ENCODE measurements at places on chromosomes 4 and X.
A peak's percentile ranks its signal among the peaks of the same experiment; 100 is the strongest.

- no peak for DNase-seq
These were observed 82.0 kb upstream of the FREM3 start for GRCh38 chr4:143782521-143782920.

- peak; percentile 34 for DNase-seq
These were observed 45.8 kb upstream of the CLCN4 start for GRCh38 chrX:10110984-10111363.

DNA sequence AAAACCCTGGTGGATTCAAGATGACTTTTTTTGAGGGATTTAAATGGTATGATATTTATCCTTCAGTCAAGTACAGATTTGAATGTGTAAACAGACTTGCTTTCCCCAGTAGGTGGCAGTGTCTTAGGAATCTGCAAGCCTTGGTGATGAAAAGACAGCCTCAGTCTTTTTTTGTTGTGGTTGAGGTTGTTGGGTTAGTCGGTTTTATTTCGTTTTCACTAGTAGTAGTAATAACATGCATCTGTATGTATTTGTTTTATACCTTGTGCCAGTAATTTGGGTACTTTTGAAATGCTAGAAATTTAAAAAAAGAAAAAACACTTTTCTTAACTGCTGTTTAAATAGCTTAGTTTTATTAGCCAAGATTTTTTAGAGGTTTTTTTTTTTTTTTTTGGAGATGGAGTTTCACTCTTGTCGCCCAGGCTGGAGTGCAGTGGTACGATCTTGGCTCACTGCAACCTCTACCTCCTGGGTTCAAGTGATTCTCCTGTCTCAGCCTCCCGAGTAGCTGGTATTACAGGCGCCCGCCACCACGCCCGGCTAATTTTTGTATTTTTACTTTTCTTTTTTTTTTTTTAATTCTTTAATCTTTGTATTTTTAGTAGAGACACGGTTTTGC lies 39.2 kb downstream of the COPS4 start:
- DNase-seq: peak; percentile 34

- no peak for DNase-seq
These were observed 554 bp downstream of the DCTD start for GRCh38 chr4:182916483-182917181.

DNA sequence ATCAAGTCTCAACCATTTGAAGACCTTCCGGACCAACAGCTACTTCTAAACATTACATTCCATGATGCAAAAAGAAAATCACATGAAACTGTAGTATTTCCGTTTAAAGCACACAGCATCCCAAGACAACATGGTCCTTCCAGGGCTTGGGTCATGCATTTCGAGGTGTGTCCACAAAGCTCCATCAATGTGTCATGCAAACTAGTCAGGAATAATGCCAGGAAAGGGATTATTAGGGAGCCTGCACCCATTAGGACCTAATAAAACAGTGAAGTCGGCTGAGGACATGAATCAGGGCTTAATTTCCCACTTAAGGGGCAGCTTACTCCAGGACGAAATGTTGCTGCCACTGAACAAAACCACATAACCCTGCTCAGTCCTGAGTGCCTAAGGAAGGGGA lies 177.9 kb downstream of the TSPAN5 start:
- no peak for DNase-seq

DNA sequence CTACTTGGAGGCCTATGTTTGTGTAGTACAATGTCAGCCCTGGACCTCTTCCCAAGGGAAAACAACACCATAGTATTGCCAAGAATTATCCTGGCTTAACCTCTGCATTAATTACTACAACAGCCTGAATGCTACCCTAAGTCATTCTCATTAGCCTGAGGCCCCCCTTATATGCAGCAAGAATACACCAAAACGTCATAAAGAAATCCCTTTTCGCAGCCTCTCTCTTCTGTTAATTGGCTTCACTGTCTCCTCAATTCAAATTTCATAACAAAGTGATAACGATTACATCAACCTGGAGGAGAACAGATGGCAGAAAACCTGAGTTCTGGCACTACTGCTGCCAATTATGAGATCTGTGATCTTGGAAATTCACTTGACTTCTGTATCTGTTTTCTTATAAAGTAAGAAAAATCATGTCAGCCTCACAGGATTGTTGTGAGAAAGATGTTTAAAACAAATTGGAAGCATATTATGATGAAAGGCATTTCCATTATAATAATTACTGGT lies 1663.1 kb downstream of the STIM2 start:
- no peak for DNase-seq

- no peak for DNase-seq
These were observed 15.3 kb downstream of the PARM1 start for GRCh38 chr4:74948236-74948635.

DNA sequence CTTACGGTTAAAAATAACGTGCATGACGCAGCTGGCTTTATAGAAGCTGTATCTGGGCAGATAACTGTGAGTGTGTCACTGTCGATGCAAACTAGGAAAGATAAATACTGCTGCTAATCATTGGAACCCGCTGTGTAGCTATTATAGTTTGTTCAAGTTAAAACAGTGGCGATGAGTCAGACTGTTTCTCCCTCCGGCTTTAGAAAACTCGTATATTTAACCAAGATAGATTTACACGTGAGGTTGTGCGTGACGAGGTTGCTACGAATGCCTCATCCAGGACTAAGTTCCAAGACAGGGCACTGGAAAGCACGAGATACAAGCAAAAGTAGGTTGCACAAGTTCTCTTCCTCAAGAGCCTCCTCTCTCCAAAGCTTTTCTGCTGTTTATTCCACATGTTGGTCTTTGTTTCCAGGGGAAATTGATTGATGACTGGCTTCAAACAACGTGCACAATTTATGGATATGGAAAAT lies 270.7 kb downstream of the FBXW7 start:
- no peak for DNase-seq

GRCh38 chr4:18513861-18514260 lies 492.3 kb upstream of the LCORL start:
- no peak for DNase-seq

- DNase-seq: no peak
These were observed 257.6 kb upstream of the CXXC4 start for GRCh38 chr4:104752337-104752736.

DNA sequence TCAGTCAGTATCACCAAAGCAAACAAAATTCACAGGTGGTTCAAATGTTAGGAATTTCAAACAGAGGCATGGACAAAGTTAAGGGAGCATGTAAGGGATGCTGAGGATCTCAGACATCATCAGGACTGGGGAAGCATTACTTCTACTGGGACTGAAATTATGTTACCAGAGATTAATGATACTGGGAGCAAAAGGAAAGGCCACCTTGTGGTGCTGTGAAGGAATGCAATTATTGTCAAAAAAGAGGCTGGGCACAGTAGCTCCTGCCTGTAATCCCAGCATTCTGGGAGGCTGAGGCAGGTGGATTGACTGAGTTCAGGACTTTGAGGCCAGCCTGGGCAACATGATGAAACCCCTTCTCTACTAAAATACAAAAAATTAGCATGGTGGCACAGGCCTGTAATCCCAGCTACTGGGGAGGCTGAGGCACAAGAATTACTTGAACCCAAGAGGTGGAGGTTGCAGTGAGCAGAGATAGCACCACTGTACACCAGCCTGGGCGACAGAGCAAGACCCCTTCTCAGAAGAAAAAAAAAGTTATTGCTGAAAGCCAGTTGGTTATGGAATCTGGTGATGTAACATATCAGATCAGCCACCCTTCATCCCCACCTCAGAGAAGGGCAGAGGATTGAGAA lies 954.3 kb downstream of the PCDH7 start:
- no peak for DNase-seq

DNA sequence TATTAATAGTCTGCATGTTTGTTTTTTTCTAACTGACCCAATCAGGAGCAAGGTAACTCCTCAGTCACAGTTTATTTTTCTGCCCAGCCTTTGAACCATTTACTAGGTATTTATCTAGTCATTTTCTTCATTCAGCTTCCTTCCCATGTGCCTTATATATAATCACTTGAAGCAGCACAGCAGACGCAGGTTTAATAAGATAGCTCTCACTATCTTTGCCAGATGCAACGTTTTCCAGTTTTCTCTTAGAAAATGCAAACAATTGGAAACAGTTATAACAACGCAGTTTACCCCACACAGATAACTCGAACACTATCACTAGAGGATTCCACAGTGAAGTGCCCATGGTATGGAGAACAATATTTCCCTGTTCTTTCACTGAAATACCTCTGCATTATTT lies 56.4 kb upstream of the NFKB1 start:
- no peak for DNase-seq

- no peak for DNase-seq
These were observed 164.3 kb upstream of the PABPC4L start for GRCh38 chr4:134365852-134366251.

GRCh38 chr4:8092282-8092681 lies 66.3 kb downstream of the ABLIM2 start:
- DNase-seq: no peak

DNA sequence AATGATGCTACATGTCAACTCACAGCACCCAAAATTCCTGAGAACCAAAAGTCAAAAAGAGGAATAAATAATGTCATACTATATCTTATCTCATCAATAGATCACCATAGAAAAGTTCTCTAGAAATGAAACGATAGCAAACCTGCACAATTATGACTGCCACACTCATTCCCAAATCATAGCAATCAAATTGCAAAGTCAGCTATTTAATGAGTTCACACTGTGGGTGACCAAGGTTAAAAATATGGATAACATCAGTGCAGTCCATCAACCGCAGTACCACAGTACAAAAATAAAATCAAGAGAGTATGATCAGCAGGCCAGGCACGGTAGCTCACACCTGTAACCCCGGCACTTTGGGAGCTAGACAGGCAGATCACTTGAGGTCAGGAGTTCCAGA lies 62.3 kb downstream of the ATRX start:
- no peak for DNase-seq

DNA sequence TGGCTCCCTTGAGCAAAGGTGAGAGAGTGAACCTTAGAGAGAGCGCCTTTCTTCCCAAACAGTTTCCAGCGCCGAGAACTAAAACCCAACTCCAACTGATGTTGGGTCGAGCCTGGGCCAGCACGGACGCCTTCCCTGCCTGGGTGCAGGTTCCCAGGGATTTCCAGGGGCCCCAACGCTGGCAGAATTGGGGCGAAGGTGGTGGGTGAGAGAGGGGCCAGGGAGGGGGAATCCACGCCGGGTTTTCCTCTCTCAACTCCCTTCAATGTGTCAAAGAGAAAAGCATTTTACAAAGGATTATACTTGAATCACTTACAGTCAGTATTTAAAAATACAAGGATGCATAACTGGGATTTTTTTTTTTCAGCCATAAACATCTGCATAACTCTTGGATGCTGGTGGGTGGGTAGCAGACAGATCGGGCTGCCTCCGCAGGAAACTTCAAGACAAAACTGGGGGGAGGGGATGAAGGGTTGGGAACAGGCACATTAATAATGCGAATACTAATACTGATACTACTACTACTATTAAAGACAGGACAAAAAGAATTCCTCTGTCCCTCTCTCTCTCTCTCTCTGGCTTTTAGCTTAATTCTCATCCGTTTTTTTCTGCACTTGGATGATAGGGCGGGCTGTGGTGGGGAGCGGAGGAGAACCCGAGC lies 1.3 kb upstream of the ARX start:
- DNase-seq: no peak

DNA sequence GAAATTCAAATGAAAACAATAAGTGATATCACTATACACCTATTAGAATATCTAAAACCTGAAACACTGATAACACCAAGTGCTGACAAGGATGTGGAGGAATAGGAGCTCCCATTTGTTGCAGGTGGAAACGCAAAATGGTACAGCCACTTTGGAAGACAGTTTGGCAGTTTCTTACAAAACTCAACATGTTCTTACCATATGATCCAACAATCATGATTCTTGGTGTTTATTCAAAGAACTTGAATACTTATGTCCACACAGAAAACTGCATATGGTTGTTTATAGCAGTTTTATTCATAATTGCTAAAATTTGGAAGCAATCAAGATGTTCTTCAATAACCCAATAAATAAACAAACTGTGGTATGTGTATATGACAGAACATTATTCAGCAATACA lies 107.9 kb downstream of the FHDC1 start:
- no peak for DNase-seq

GRCh38 chrX:152658302-152658701 lies 20.6 kb downstream of the GABRQ start:
- DNase-seq: no peak

DNA sequence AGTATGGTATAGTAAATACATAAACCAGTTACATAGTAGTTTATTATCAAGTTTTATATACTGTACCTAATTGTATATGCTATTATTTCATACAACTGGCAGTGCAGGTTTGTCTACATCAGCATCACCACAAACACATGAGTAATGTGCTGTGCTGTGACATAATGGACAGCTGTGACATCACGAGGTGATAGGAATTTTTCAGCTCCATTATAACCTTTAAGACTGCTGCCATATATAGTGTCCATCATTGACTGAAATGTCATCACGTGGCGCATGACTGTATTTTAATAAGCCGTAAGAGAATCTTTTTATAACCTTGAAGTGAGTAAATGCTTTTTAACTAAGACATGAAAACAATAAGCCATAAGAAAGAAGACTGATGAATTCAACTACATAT lies 44.8 kb upstream of the ANK2 start:
- no peak for DNase-seq

- DNase-seq: no peak
These were observed 190.6 kb downstream of the LDB2 start for GRCh38 chr4:16707874-16708273.

DNA sequence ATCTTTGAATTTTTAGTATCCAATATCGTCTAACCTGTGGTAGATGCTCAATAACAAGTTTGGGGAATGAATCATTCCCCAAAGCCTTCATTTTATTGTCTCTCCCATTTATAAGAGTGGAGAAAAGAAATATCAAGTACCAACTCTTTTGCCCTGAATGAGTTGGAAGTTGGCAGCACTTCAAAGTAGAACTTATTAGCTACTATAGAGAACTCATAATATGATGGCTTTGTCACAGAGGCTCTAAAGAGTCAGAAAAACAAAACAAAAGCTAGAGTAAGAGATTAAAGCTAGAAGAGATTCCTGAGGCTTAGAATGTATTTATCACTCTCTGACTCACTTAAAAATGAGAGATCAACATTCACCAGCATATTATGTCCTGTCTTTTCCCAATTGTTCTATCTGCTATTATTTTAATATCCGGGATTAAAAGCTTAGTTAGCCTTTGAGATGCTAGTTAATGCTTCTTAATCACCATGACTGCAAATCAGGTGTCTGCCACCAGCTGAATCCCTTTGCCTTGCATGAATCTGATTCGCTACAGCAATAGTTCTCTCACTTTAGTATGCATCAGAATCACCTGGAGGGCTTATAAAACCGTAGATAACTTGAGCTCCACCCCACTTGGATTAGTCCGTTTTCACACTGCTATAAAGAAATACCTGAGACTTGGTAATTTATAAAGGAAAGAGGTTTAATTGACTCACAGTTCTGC lies 77.9 kb downstream of the PALLD start:
- DNase-seq: no peak

DNA sequence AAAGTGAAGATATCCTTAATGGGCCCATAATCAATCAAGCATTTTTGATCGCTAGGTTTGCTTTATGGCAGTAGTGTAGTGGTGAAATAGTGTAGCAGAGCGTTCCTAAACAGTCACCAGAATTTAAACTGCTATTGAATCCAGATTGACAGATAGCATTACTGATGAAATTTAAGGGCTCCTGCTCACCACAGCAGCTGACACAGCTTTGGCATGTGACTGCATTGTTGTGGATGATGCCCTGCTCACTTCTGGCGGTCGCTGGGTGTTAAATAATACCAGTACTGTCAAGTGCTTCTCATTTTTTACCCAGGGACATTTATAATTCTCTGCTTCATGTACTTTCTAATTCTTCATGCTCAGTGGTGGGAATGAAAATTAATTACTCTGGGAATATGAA lies 102.0 kb upstream of the ARHGAP24 start:
- DNase-seq: no peak
